Stimulated activated CD4-positive, alpha-beta T cell treated with anti-CD3 and anti-CD28 coated beads, Interleukin-4, amount 100 ng/mL, for 24 hours (primary cell): ENCODE measurements at places on chromosomes 12 and 14.

GRCh38 chr12:6062757-6063735 is 61.4 kb downstream of the VWF start:
- DNase-seq: peak; percentile 62

DNA sequence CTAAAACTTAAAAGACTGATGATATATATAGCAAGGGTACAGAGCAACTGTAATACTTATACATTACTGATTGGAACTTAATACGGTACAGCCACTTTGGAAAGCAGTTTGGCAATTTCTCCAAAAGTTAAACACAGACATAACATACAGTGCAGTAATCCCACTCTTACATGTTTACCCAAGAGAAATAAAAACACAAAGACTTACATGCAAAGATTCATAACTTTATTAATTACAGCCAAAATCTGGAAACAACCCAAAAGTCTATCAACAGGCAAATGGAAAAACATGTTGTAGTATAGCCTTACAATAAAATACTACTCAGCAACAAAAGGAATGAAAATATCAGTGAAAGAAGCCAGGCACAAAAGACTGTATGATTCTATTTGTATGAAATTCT is 84.6 kb downstream of the GARIN6 start:
- DNase-seq: no peak

DNA sequence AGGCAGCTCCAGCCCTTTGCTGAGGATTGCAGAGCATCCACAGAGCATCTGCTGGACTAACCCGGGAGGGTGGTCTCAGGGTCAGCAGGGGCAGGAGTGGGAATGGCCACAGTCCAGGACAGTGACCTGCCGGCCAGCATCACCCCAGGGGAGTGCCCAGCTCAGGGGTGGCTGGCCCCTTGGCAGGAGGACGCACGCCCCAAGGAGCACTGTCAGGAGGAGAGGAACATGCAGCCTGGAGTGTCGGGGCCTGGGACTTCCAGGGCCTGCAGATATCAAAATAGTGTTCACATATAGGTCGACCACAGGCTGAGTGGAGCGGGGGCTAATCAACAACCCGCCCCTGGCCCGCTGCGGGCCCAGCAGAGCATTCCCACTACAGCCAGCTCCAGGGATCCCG is 33.2 kb upstream of the TEX22 start:
- no peak for DNase-seq

DNA sequence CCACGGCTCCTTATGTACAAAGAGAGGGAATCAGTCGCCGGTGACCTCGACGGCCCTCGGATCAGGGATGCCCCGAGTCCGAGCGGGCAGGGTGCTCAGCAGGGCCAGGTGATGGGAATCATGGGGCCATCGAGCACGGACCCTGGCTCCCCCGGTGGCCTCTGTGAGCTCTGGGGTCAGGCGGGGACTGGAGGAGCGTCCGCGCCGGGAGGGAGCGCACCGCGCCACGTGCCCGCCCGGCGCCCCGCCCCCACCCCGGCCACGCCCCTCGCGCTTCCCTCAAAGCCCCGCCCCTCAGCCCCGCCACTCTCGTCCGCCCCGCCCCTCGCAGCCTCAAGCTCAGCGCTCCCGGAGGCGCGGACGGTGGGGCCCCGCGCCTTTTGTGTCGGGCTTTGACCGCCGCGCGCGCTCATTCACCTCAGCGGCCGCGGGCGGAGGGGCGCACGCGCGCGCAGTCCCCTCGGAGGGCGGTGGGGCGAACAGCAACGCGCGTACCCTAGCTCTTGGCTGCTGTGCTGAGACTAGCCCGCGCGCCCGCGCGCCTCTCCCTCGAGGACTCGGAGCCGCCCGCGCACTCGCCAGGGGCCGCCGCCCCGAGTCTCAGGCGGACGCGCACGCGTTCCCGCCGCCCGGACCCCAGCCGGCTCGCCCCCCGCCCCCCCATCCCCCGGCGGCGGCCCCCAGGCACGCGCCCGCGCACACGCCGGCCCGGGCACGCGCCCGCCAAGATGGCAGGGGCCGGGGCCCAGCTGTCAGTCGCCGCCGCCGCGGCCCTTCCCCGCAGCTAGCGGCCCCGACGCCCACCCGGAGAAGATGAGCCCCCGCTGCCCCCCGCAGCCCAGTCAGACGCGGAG is 93.9 kb upstream of the EVL start:
- DNase-seq: peak; percentile 82

- no peak for DNase-seq
Measured at GRCh38 chr14:29097476-29097875, 330.9 kb downstream of the FOXG1 start.

- DNase-seq: no peak
Measured at GRCh38 chr12:125203145-125203765, 138.0 kb downstream of the AACS start.

DNA sequence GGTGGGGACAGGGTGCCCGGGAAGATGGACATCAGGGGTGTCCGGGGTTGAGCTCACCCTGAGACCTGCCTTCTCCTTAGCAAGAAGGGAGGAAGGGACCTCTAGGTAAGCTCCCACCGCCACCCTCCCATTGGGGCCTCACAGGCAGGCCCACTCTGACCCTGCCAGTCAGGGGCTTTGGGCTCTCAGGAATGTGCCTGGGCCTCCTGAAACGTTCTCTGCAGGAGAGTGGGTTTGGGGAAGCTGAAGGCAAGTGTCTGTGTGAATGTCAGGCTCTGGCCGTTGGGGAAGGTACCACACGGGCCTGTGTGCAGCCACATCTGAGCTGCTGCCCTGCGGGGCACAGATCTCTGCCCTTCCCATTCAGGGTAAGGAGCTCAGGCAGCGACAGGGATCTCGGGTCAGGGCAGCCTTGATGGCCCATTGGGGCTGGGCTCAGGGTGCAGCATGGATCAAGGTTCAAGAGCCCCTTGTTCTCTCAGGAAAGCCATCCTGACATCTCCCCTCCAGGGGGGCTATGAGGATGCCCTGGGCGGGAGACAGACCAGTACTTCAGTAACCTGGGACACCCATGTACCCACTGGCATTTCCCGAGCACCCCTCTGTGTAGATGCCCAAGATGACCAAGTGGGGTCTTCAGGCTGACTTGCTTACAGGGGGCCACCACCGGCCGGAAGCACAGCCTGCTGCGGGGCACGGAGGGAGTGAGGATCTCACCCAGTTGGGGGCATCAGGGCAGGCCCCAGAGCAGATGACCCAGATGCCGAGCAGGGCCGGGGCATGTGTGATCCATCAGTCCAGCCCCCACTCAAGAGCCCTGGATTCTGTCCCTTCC is 29.7 kb downstream of the FAM222A start:
- DNase-seq: no peak
